Renal cortex interstitium (tissue), 15 donors: ENCODE measurements at places on chromosomes 4 and X. TPM values are rescaled to one million over a fixed set of nuclear protein-coding genes. Genes with fewer than 3 reads are reported as not detected.

- DNase-seq: no peak
These were observed 45.8 kb downstream of the SLC39A8 start for GRCh38 chr4:102299354-102300107.

GRCh38 chrX:36241397-36241796 lies 321.9 kb downstream of the CFAP47 start:
- no peak for DNase-seq

GRCh38 chrX:115589419-115589818 lies 28.4 kb downstream of the PLS3 start:
- DNase-seq: no peak

- no peak for DNase-seq
These were observed 59.6 kb upstream of the MAMLD1 start for GRCh38 chrX:150303386-150304097.

MAGEB1 gene
- not detected for polyA plus RNA-seq
